ENCODE measurements at places on chromosomes 12 and 14.

- DNase-seq, result no peak
These were observed 39.3 kb upstream of the ZNF641 start for GRCh38 chr12:48390026-48390425.

DNA sequence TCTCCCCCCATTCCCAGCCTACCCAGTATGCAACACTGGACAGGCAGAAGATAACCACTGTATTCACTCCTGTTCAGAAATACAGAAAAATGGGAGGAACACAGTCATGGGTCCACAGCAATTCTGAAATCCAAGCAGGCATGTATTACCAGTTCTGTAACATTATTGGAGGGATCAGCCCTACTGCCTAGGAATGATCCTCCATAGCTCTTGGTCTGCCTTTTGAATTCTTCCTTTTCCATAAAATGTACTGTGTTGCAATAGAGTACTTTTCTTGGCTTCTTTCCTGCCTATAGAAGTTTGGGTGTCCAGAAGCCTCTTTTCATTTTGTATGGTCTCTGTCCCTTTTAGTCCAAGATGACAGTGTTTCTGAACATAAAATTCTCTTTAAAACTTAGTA is 46.5 kb downstream of the SPATS2 start:
- DNase-seq, result no peak

DNA sequence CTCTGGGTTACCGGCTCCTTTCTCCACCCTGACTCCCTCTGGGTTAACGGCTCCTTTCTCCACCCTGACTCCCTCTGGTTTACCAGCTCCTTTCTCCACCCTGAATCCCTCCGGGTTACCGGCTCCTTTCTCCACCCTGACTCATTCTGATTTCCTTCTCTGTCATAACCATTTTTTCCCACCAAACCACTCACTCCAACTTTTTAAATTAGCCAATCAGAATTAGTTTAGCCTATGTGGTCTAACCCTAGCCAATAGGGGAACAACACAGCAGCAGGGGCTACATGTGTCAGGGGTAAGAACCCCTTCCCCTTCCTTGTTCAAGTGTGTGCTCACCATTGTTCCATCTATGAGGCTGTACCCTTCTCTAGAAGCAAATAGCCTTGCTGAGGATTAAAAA is 98.4 kb upstream of the RBM19 start:
- no peak for DNase-seq

DNA sequence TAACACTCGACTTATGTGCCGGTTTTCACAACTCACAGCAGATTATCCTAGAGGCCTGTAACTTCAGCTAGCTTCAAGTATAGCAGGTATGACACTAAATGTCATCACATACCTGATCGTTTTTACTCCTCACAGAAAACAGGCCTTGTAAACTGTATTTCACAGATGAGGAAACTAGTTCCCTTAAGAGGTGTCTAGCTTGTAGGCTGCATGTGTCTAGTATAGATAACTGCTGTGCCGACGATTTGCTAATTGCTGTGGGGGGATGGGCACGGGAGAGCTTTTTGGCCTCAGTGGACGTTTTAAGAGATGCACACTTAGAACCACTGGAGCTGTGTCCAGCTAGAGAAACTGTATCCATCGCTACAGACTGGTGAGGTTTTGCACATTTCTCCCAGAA is 78.8 kb downstream of the PAPOLA start:
- no peak for DNase-seq

DNA sequence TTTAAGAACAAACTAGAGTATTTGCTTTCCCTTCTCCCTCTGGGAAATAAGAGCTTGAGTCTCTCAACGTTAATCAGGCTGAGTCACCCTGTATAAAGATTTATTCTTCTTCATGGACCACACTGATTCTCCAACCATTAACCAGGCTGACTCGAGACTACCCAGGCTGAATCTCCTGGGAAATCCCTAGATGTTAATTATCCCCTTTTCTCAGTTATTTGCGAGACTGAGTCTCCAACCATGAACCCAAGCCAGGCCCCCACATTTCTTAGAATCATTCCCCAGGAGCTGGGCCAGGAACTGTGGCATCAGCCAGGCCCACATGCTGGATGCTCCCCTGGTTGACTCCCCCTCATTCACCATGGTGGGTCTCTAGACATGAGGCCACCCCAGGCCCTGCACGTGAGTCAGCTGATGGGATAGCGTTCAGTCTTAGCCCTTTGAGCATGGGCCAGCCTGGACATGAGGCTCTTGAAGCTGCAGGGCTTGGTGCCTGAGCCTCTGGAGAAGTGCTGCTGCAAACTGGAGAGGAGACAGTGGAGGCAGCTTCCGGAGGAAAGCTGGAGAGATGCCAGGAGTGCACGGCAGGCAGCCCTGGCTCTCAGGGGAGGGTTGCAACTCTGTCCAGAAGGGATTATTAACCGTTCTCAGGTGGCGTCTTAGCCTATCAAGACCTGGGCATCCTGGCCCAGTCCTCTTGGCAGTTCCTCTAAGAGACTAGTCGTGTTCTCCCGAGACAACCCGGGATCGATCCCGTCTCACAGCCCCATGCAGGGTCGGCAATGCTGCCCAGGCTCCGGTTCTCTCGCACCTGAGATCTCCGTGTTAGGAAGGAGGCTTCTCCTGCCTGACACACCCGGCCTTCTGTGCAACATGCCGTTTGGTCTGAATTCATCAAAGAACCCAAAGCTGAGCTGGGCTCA is 296.6 kb downstream of the ADGRD1 start:
- no peak for DNase-seq

GRCh38 chr12:49432616-49433015 is 65.4 kb downstream of the SPATS2 start:
- DNase-seq, result no peak

- no peak for DNase-seq
These were observed 42.1 kb upstream of the CNTN1 start for GRCh38 chr12:40650038-40650704.

- DNase-seq, result no peak
These were observed 9.0 kb downstream of the PITPNM2 start for GRCh38 chr12:123141615-123142517.

DNA sequence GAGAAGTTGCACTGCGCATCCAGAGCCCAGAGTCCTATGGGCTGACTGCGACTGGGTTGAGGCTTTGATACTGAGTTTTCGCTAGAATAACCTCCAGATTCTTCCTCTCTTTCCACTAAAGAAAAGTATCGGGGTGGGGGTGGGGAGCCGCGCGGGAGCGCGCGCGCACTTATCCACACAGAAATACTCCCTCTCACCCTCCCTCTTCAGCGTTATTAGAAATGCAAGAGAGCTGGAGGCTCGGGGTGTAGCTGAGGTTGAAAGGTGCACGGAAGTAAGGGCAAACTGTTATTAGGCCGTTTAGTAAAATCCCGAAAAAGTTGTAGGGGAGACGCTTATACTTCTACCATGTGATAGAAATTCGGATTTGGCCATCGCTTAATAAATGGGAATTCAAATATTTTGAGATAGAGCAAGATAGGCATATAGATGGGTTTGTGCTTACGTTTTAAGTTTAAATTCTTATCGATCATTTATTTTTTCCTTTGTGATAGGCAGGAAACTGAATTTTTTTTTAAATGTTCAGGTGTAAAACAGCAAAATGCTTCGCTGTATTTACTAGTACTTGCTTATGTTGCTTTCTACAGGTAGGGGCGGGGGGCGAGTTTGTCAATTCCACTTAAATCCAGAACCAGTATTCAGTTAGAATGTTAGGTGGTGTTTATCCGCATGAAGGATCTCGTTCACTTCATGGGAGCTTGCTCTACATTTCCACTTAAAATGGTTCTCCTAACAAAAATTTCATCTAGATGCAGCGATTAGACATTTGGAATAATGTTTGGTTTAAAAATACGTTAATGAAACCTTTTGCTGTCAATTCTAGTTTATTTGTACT is 1.1 kb downstream of the ARHGAP5 start:
- peak; percentile 52 for DNase-seq

GRCh38 chr14:67317822-67318221 is 41.8 kb downstream of the ATP6V1D start:
- DNase-seq, result no peak

DNA sequence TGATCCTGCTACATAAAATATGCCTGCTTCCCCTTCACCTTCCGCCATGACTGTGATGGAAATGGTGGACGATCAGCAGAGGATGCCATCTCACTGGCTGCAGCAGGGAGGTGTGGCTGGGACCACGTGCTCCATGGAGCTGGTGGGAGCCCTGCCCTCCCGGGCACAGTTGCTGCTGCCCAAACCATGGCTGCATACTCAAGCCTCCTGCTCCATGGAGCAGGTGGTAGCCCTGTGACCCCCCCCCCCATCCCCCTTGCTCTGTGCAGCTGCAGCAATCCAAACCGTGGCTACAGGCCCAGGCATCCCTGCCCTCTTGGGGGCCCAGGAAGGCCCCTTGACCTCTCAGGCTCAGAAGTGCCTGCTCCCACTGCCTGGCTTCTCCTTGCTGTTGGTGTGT is 597.5 kb upstream of the LMO3 start:
- DNase-seq, result no peak

- no peak for DNase-seq
These were observed 19.1 kb downstream of the BBS10 start for GRCh38 chr12:76329159-76329558.
